ENCODE measurements at places on chromosomes 6 and 20.

GRCh38 chr6:109455437-109456110, at the start of gene MICAL1:
Gene MICAL1 (minus strand): TSS chr6:109455772. CDS start chr6:109454196, 1,576 bp downstream.
- no peak for DNase-seq

DNA sequence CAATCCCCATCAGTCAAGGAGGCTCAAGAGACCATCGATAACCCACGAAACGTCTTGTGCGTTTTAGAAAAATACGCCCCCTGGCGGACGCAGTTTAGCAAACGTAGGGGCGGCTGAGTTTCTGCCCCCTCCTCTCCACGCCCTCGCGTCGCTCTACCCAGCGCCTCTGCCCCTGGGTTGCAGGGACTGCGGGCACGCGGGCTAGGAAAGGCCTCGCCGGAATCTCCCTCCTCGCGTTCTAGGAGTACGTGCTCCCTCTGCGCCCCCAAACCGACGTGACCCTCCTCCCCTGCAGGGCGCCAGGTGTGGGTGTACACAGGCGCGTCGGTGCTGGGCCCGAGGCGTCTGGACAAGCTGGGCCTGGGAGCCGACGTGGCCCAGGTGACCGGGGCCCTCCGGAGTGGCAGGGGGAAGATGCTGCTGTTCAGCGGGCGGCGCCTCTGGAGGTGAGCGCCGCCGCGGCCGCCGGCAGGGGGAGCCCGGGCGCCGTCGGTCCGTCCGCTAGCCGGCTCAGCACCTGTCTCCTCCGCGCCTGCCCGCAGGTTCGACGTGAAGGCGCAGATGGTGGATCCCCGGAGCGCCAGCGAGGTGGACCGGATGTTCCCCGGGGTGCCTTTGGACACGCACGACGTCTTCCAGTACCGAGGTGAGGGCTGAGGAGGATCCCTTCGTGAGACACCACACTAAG, 5.3 kb downstream of the MMP9 start:
- no peak for DNase-seq

DNA sequence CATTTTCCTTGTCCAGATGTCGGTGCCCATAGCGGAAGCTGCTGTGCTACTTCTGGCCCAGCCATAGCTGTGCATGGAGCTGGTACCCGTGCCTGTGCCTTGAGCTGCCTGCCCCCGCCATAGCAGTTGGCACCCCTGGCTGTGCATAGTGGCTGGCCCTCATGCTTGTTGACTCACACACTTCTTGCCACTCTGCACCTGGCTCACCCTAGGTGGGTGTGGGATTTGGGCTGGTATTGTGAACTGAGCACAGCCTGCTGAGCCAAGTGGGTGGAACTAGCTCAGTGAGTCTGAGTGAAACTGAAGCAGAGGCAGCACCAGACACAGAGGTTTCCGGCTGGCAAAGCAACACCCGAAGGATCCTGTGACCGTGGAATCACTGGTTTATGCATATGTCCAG, 689.5 kb upstream of the EYS start:
- DNase-seq = no peak

DNA sequence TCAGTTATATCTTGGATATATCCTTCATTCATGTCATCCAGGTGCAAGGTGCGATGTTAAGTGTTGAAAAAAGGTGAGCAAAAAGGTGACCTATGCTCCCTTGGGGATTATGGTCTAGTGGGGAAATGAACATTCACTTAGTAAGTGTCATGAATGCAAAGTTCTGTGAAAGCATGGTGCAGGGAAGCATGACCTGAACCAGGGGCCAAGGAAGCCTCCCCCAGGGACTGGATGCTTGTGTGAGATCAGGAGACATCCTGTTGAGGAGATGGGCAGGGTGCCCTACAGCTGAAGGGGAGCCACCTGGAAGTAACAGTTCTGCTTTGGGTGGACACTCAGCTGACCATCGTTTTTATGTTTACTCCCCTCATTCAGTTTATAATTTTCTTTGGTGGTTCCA, 179.5 kb downstream of the SYNDIG1 start:
- no peak for DNase-seq

GRCh38 chr6:131635384-131636340, 1.4 kb upstream of the ENPP3 start:
- DNase-seq = no peak

GRCh38 chr6:137873273-137873762, 6.3 kb downstream of the TNFAIP3 start:
- DNase-seq = no peak

DNA sequence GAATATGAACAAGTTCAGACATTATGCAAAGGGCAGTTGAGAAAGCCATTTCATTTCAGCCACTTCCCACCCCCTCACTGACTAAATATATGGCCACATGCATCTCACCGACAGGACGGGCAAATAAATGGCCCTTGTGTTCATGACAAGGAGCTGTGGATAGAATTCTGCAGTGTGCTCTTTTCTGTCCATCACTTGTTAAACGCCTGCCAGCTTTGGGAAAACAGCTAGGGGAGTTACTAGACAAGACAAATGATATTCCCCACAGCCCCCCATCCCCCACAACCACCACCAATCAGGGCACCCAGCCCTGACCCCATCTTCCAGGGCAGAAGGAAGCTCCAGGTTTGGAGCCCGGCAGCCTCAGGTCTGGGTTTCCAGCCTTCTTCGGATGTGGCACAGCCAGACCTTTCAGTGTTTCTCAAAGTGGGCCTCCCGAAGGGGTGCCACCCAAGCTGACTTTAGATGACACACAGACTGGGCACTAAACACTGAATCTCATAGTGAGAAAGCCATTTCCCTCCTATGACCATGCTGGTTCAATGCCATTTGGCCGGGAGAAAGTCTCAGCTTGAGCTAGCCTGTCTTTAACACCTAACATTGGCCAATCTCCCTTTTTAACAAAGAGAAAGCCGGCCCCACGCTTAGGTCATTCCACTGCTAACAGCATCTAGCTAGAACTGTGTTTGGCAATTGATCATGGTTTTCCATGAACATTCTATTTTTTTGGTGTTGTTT, 4.0 kb upstream of the RIPOR3 start:
- DNase-seq = no peak

DNA sequence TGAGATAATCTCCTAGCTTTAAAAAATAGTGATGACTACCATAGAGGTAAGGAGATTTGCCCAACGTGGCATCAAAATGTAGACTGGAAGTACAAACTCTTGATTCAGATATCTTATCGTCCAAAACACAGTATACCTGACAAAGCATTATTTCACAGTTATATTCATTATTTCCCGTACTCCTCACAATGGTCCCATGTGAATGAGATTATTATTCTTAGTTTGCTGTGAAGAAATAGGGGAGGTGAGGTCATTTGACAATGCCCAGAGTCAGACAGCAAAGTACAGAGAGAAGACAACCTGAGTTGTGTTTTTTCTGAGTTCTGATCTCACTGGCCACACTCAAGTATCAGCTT, 1.2 kb upstream of the TFB1M start:
- no peak for DNase-seq

- DNase-seq = no peak
Measured at GRCh38 chr6:52103623-52104022, 16.2 kb upstream of the PKHD1 start.

- no peak for DNase-seq
Measured at GRCh38 chr6:69106511-69106910, 471.4 kb downstream of the ADGRB3 start.

GRCh38 chr6:148037496-148037895, 305.1 kb upstream of the SASH1 start:
- no peak for DNase-seq

Measured in smooth muscle cell of the brain vasculature (primary cell).